ENCODE measurements at places on chromosomes 1 and 21. TPM values are rescaled to one million over a fixed set of nuclear protein-coding genes. Genes with fewer than 3 reads are reported as not detected.
A peak's percentile ranks its signal among the peaks of the same experiment; 100 is the strongest.

DNA sequence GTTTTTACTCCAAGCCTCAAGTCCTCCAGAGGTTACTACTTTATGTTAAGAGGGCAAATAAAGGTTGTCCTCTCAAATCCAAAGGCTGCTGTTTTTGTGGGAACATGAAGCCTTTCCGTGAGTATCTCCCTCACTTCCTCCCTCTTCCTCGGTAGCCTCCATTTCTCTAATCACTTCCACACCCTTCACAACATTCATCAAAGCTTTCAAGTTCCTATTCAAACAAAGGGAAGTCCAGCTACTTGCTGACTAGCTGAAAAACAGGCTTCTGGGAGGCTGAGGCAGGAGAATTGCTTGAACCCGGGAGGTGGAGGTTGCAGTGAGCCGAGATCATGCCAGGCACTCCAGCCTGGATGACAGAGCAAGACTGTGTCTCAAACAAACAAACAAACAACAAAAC lies 6.6 kb upstream of the CD48 start:
- no peak for DNase-seq

DNA sequence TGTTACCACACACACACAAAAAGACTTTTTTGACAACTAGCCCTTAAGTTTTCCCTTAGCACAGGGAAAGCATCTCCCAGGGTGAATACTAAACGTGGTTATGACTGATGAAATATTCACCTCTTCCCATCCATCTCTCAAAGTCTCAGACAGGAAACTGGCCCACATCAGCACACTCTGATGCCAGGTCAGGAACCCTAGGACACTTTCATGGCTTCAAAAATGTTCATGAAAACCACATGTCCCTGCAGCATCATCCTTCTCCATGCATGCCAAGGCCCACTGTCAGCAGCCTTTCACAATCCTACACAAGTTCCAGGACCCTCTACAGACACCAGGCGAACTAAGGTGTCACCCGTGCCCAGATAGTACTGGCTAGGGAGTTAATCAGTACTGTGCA lies 68.7 kb downstream of the DNTTIP2 start:
- no peak for DNase-seq

DNA sequence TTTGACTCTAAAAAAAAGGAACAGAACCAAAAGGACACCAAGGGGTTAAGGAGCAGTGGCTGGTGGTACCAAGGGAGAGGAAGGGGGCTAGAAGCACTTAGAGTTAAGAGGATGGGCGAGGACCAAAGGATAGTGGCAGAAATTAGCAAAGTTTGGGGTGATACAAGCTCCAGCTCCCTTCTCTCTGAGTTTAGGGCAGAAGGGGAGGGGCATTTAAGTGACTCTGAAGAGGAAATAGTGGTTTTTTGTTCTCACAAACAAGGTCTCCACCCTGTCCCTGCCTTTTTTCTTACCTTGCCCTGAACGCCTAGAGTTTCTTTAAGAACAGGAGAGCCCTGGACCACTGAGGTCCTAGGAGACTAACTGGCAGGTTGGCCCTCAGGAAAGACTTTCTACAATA lies 3.3 kb downstream of the CDC42SE1 start:
- no peak for DNase-seq

The DENND2C gene
- 4.1 TPM for total RNA-seq

The CFAP57 gene
- total RNA-seq = 0.75 TPM

The RIMKLA gene
- total RNA-seq = 4.4 TPM

DNA sequence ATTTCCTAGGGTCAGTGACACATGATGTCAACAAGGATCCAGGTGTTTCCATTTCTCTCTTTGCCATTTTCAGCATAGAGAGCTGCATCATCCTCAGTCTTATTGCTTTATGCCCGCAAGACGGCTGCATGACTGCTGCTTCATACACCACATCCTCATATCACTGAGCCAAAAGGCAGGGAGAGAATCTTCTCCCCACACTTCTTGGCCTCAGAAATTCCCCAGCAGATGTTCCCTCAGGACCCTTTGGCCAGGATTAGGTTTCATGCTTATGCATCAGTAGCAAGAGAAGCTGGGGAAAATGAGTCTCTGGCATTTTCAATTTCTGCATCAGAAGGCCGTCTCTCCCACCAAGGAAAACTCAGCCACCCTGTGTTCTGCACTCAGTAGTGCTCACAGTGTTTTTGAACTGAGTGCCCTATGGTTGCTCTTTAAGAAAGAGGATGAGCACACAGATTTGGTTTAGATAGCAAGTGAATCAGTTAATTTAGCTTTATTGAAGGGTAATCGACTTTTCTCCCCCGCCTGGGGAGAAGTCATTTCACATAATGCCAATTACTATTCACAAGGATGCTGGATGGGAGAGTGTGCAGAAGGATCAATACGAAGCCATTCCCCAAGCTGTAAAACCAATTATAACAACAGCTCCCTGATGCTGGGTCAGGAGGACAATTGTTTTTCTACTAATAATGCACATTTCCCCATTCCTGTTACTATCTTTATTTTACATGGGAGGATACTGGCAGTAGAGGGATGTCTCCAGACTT lies 360.2 kb downstream of the HHIPL2 start:
- DNase-seq = no peak

The PLPPR4 gene
- total RNA-seq = 2.2 TPM

DNA sequence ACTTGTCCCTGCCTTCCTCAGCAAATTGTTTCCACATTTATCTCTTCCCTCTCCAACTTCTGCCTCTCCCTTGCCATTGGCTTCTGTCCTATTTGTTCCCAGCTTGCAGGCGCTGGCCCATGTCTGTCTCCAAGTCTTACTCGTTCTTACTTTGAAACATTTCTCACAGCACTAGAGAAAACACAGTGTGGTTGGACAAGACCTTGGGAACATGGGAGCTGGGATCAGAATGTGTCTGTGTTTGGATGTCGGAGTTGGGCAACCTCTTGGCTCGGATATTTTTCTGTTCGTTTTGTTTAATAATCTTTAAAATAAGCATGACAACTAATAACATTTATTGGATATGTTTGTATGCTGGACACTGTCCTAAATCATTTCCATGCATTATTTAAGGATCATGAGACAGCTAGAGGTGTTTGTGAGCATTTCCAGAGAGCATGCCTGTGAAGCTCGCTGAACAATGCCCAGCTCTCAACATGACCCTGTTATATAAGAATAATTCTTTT lies 5.9 kb upstream of the BRWD1 start:
- peak; percentile 29 for DNase-seq

The CHI3L2 gene
- total RNA-seq = 2.8 TPM

- DNase-seq = no peak
Measured at GRCh38 chr1:61457526-61458040, 267.4 kb downstream of the TM2D1 start.

GRCh38 chr1:11761988-11762406 lies at the start of gene C1orf167:
Gene C1orf167 (plus strand): TSS chr1:11762193. CDS start chr1:11764401, 2,208 bp downstream.
- no peak for DNase-seq

DNA sequence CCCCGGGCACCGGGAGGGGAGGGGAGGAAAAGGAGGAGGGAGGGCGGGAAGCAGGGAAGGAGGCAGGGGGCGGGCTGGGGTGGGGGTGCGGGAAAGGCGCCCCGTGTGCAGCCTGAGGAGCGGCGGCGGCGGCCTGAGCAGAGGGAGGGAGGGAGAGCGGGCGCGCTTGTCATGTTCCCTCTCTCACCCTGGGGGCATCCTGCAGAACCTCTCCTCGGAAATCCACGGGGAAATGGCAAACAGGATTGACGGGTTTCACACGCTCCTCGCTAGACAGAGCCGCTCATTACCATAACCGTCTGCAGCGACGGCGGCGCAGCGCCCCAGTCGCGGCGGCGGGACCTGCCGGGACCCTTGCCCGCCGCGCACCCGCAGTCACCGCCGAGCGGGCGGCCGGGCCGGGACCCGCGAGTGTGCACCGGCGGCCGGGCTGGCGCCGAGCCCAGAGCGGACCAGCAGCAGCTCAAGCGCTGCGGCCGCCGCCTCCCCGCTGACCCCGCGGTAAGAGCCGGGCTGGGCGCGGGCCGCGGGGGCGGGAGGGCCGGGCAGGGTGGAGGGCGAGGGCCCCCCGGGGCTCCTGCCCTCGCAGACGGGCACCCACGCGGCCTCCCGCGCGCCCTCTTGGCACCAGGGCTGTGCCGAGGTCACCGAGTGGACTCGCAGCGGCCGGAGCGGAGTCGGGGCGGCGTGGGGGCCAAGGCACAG lies at the start of gene SERTAD4:
SERTAD4 (plus strand) TSS at position 286 of the 705 bp plus-strand sequence. CDS start 5,165 bp downstream, outside the sequence.
- DNase-seq = peak; percentile 45

GRCh38 chr1:56511364-56511763 lies 68.0 kb downstream of the PLPP3 start:
- DNase-seq = no peak

DNA sequence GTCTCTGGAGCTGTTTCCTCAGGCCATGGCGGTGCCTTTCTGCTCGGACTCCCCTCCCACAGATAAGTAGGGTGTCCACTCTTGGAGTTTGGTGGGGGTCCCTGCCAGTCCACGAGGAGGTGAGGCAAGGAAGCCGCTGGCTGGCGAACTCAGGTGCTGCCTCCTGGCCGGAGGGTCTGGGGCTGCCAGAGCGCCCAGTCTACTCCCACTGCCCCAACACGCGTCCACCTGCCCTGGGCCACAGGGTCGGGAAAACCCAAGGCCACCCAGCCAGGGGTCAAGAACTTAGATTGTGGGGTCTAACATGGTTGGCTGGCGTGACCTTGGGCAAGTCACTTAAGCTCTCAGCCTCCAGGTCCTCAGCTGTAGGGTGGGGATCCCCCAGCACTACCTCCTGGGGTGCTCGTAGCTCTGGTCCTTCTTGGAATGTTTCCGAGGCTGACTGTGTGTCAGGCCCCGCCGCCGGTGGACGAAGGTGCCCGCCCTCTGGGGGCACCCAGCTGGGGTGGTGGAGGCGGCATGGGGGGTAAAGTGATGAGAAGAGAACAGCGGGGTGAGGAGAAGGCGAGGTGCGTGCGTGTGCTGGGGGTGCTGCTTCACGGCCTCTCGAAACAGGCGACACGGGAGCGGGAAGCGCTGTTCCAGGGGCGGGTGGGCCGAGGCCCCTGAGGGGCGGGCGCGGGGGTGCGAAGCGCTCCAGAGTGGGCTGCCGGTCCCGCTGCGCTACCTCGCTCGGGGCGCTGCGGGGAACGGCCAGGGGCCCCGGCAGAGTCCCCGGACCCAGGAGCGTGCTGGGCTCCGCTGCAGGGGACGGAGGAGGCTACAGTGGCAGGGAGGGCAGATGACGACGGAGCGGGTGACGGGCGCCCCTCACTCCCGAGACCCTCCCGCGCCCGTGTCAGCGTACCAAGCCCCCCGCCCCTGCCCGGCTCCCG lies 1.2 kb downstream of the SH2D5 start:
- no peak for DNase-seq

DNA sequence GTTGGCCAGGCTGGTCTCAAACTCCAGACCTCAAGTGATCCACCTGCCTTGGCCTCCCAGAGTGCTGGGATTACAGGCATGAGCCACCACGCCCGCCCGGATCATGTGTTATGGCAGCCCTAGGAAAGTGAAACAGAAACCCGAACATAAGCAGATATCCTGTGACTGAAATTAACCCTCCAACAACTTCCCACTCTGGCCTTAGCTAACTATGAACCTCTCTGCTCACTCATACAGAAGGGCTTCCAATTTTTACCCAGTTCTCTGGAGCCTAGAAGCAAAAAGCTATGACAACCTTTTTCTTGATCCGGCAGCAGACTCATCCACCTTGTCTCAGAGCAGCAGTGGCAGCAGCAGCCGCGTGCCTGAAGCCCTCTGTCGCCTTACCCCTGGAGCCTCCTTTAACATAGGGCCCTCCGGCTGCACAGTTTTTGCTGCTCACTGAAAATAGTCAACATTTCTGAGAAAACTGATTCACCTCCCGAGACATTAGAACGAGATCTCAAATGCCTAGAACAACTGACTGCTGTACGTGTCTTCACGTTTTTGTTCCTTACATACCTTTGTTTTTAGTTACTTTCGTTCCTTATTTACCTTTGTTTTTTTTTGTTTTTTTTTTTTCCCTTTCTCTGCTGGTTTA lies 9.3 kb downstream of the CBR1 start:
- DNase-seq = no peak

DNA sequence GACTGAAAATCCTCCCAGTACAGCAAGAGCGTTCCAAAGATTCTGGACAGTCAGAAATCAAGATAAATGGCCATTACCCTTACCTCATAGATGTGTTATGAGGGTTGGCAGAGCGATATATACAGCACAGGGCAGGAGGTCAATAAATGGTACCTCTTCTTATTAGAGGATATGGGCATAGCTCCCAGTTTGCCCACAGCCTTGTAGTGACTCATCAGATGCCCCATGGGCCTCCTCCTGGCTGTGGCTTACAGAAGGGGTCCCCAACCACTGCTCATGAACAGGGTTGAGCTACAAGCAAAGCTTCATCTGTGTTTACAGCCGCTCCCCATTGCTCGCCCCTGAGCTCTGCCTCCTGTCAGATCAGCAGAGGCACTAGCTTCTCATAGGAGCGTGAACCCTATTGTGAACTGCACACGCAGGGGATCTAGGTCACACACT lies 7.3 kb upstream of the IFNGR2 start:
- DNase-seq = no peak

The FAM177B gene
- 36.8 TPM for total RNA-seq

GRCh38 chr1:178797590-178797989 lies 72.5 kb downstream of the RALGPS2 start:
- no peak for DNase-seq

DNA sequence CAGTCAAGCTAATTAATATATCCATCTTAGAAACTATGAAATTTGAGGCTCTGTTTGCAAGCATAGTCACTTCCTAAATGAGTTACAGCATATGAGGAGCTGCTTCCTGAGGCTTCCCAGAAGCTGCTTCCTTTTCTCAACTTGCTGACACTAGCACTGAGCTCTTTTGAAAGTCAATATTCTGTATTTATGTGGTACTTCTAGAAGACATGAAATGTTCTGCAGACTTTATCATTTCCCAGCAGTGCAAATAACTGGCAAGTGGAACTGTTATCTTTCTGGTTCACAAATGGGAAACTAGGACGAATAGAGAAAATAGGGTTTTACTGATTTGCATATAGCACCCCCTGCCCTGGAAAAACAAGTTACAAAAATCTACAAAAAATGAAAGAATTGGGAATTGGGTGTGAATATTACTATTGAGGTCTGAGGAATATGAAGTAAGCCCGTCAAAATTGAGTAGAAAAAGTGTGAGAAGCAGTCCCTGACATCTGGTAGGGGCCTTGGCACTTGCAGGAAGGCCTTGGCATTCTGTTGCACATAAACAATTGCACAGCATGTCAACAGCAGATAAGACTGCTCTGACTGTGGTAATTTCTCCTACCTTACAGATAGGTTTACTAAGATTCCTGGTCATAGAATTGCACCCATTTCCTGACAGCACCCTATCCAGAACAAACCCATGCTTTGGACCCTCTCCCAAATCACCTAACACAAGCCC lies 7.1 kb downstream of the GIPC2 start:
- DNase-seq = no peak

The C1orf226 gene
- total RNA-seq = 31.4 TPM
